Upper lobe of left lung (tissue), 6 donors: ENCODE measurements at places on chromosomes 7 and 10. TPM values are rescaled to one million over a fixed set of nuclear protein-coding genes. Genes with fewer than 3 reads are reported as not detected.

DNA sequence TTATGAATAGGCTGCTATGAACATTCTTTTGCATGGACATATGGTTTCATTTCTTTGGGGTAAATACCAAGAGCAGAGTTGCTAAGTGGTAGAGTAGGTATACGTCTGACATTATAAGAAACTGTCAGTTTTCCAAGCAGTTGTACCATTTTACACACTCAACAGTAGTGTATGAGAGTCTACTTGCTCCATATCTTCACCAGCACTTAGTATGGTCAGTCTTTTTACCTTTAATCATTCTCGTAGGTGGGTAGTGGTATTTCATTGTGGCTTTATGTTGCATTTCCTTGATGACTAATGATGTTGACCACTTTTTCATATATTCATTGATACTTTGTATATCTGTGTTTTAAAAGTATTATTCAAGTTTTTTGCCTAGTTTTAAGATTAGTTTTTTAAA lies 45.1 kb downstream of the POU6F2 start:
- no peaks in the 10 kb centered on the region for H3K27me3 ChIP-seq
- H3K4me3 ChIP-seq: no peak overlapping the region
- H3K4me1 ChIP-seq: peaks cover 4% of the 10 kb centered on the region
- DNase-seq: no peak
- no peaks in the 10 kb centered on the region for H3K36me3 ChIP-seq

DNA sequence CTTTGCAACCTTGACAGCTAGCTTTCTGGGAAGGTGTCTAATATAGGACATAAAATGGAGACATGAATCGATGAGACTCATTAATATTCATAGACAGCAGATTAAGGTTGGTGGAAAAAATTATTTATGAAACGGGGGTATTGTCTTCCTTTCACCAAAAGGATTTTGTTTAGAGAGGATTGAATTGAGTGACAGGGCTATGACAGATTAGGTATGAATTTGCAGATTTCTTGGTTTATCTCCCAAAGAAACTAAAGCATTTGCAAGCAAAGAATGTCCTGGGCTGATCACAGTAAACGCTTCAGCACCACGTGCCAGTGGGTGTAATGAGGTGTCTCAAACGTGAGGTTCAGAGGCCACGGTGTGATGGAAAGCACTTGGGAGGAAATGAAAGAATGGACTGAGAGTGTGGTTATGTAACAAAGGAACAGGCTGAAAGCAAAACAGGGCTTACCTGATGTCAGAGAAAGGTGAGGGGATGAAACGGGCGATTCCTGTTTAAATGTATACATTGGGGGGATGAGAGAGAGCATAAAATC lies 329.2 kb upstream of the NPVF start:
- H3K27me3 ChIP-seq: no peaks in the 10 kb centered on the region
- no peak for DNase-seq
- H3K4me1 ChIP-seq: no peaks in the 10 kb centered on the region
- no peak overlapping the region for H3K27ac ChIP-seq

The ENKUR gene
- total RNA-seq: 2.3 TPM

- no peak overlapping the region for H3K4me3 ChIP-seq
- H3K4me1 ChIP-seq: peaks cover 24% of the 10 kb centered on the region
- no peak overlapping the region for H3K27ac ChIP-seq
- DNase-seq: no peak
Measured at GRCh38 chr10:114406455-114406854, 2.2 kb upstream of the AFAP1L2 start.

DNA sequence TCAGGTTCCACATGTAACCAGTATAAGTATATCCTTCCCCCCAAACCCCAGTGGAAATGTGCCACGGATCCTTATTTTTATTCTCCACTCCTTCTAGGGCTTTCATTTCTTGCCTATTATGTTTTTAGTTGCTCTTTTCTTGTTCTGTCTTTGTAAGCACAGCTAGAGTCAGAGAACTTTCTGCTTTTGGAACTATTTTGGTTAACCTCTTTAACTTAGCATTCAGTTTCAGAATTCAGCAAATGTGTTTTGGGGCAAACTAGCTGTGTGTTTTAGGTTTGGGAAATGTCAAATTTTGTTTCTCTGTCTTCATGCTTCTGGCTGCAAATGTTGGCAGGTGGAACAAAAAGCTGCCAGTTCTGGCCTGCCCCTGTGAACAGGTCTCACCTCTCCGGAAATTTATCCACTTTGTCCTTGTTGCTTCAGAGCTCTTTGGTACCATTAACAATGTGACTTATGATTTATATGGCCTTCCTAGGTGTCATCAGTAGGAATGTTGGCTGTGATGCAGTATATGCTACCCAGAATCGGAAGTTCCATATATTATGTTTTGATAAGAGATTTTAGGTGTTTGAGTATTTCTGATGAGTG lies 156.1 kb downstream of the ADK start:
- H3K4me3 ChIP-seq: no peak overlapping the region
- no peaks in the 10 kb centered on the region for H3K4me1 ChIP-seq
- DNase-seq: no peak
- no peaks in the 10 kb centered on the region for H3K36me3 ChIP-seq
- H3K27me3 ChIP-seq: no peaks in the 10 kb centered on the region

- H3K36me3 ChIP-seq: no peaks in the 10 kb centered on the region
- peak overlapping the region; percentile 97 for H3K4me3 ChIP-seq
- H3K27me3 ChIP-seq: no peaks in the 10 kb centered on the region
Measured at GRCh38 chr7:80133361-80134114, 1.1 kb upstream of the GNAI1 start.

DNA sequence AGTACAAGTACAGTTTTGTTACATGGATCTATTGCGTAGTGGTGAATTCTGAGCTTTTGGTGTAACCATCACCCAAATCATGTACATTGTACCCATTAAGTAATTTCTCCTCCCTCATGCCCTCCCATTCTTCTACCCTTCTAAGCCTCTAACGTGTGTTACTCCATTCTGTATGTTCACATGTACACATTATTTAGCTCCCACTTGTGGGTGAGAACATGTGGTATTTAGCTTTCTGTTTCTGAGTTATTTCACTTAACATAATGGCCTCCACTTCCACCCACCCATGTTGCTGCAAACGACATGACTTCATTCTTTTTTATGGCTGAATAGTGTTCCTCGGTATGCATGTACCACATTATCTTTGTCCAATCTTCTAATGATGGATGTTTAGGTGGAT lies 251.3 kb downstream of the CAMK1D start:
- H3K36me3 ChIP-seq: no peaks in the 10 kb centered on the region
- H3K4me3 ChIP-seq: no peak overlapping the region
- H3K4me1 ChIP-seq: peaks cover 8% of the 10 kb centered on the region
- DNase-seq: no peak
- H3K27me3 ChIP-seq: no peaks in the 10 kb centered on the region
